ENCODE measurements at places on chromosomes 13 and 19.

- no peak for DNase-seq
These were observed 10.2 kb downstream of the OR2Z1 start for GRCh38 chr19:8731428-8732169.

DNA sequence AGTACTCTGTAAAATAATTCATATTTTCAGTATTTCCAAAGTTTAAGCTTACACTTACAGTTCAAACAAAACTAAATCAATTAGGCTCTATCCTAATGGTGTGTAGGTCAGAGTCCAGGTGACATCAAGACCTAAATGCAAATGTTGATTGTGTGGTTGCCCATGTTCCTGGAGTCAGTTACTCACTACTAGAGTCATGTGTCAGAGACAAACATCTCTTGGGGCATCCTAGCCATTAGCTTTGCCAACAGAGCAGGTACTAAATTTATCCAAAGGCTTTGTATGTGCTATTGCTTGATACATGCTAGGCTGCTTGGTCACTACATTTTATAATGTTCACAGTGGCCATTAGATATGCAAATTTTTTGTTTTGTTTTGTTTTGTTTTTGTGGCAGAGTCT lies 11.7 kb downstream of the SPRY2 start:
- no peak for DNase-seq

- DNase-seq: no peak
These were observed 839 bp downstream of the MPHOSPH8 start for GRCh38 chr13:19634256-19634740.

DNA sequence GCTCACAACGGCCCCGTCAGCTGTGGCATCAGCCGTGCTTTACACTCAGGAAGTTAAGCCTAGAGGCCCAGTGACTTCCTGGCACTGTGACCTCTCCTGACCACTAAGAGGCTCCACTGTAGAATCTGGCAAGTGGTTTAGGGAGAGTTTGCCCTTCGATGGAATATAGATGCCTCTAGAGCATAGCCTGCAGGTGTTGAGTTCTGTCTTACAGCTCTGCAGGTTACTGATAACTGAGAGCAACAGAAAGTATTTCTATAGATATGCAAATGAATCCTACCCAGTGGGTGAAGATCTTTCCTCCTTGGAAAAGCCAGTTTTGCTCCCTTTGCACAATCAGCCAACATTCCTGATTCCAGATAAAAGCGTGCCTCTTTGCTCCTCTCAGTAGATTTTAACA lies 35.8 kb downstream of the ATP12A start:
- DNase-seq: no peak

GRCh38 chr19:15371119-15371518 lies 8.5 kb downstream of the AKAP8 start:
- no peak for DNase-seq

- no peak for DNase-seq
These were observed 858 bp upstream of the KCNRG start for GRCh38 chr13:50014386-50014785.

DNA sequence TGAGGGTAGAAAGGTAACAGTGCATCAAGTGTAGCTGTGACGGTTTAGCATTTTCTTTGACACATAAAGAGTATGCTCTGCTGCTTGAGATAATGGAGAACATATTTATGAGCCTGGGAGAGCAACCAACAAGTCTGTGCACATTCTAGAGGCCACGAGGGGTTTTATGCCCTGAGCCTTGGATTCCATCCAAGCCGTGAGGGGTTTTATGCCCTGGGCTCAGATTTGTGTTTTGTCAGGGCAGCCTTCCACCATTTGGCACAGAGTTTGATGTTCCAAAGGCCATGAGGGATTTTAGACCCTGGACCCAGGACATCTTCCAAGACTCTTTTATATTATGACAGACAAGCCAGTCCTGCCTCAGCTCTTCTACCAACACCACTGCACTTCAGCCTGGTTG lies 106.4 kb downstream of the ZNF486 start:
- DNase-seq: no peak

DNA sequence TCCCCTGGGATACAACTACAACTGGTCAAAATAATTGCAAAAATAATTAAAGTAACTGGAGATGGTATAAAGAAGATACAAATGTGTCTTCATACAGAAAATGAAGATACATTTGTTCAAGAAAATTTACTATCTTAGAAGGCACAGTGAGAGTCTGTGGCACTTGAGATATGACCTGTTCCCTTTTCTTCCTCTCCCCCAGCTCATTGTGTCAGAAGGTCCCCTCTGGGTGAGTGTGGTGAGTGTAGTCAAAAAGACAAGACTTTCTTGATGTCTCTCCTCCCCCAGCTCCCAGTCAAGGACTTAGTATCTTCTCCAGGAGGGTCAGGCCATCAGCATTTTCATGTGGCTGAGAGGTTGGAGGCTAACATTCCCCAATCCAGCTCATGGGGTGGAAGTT lies 51.7 kb downstream of the EDNRB start:
- DNase-seq: no peak

GRCh38 chr13:73991384-73991783 lies 142.8 kb downstream of the KLF12 start:
- no peak for DNase-seq

DNA sequence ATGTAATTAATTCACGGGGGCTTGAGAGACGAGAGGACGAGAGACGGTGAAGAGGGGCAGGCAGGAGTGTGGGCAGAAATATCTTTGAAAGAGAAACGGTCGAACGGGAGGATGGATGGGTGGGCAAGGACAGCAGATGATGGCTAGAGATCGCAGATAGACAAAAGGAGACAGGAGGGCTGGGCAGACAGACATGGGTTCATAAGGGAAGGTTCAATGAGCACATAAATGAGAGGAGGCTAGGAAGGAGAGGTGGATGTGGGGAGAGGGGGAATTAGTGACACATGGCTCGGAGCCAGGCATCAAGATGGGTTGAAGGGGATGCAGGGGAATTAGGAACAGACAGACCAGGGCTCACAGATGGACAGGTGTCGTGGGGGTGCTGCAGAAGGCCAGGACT lies 1.1 kb downstream of the SYT3 start:
- no peak for DNase-seq

GRCh38 chr13:71922194-71922593 lies 55.2 kb upstream of the DACH1 start:
- DNase-seq: no peak

DNA sequence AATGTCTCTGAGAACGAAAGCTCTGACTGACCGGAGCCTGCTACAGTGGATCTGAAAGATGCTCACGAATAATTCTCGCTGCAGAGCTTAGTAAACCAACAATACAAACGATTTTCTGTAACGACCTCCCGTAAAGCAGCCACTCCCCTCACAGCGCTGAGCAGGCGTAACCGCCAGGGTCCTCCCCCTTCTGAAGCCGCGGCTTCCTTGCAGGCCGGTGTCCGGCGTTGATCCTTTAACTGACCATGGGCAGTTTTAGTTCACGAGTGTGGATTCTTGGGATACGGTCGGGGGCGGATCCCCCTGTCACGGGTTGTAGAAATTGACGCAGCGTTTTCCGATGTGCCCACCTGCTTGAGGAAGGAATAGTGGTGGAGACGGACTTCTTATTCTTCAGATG lies 75.9 kb downstream of the ATP11A start:
- DNase-seq: no peak

DNA sequence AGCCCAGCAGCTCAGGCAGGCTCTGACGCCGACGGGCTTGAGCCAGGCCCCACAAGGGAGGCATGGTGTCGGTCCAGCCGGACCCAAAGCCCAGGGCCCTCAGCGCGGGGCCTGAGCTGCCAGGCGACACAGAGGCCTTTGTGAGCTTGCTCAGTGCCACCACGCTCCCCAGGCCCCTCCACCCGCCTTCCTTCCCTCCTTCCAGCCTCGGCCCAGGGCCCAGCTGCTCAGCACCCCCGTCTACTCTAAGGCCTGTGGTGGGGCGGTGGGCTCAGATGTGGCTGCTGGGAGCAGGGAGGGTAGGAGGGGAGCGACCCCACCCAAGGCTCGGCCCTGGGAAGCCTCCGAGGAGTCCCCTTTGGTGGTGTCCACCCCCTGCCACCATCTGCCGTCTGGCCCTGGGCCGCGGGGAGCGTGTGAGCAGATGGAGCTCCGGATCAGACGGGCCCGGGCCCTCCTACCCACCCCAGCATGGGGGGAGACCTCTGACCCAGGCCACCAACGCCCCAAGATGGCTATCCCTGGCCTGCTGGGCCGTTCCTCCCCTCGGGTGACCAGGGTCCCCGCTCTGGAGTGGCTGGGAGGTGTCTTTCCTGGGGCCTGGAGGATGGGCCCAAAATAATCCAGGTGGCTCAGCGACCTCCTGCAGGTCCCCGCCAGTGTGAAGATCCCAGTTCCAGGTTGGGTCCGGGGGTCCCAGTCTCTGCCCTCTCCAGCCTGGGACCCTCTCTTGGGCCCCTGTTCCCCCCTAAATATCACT lies 7.8 kb downstream of the ZBTB7A start:
- no peak for DNase-seq

- DNase-seq: no peak
These were observed 30.8 kb downstream of the PIN1 start for GRCh38 chr19:9865732-9866501.

DNA sequence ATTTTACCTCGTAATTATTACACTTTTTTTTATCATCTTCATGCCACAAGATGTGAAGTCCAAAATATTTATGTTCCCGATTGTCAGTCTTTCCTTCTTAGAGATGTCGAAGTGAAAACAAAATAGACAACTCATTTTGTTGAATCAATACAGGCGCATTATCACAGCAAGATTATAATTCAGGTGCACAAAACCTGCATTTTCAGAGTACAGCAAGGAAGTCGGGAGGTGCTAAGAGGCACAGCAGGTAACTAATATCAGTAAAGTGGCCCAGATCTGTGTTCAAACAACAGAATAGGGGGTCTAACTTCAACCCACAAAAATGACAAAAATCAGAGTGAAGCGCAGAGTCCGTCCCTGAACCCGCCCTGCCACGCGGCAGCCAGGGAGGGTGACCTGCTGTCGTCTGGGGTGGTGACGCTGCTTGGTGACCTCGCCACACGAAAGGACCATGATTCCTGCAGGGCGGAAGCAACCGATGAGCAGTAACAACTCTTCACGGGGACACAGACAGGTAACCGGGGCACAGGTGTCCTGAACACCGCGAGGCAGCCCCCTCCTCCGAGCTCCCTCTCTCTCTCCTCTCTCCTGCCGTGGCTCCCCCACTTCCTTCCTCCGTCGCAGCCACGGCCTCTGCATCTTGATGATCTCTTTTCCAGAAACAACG lies 50.9 kb upstream of the SPACA7 start:
- DNase-seq: no peak

- DNase-seq: no peak
These were observed 27.1 kb downstream of the TMEM38A start for GRCh38 chr19:16688084-16688483.

- no peak for DNase-seq
These were observed 113.8 kb downstream of the KATNAL1 start for GRCh38 chr13:30193279-30194234.

DNA sequence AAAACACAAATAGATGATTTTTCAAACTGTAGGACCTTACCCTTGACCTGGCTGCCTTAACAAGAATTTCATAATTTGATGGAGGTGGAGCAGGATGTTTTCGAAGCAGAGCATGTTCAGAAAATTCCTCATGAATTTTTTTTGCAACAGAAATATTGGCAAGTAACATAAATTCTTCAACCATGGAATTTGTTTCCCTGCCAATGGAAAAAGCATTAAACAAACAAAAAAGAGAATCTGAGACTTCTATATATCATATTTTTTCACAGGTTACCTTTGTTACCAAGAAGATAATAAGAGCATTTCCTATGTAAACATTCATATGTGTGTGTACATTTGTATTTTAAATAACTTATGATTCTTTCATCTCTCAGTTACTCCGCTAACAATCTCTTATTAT lies 18.3 kb downstream of the DIS3 start:
- no peak for DNase-seq

- DNase-seq: no peak
These were observed 150.0 kb downstream of the KCTD15 start for GRCh38 chr19:33946535-33947264.

- no peak for DNase-seq
These were observed 139.6 kb downstream of the STOML3 start for GRCh38 chr13:38850868-38851626.

DNA sequence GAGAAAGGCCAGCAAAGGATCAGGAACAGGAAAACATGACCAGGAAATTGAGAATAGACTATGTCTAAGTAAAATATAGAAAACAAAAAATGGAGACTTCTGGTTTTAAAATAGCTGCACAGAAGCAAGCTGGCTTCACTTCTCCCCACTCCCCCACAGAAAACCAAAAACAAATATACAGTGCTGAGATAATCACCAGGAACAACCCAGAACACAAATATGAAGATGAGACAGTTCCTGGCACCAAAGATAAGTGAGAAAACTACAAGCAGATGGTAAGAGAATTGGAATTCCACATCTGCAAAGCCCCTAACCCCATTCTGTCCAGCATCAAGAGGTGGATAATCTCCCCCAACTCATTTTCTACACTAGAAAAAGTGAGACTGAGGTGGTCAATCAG lies 397.7 kb downstream of the SUCLA2 start:
- no peak for DNase-seq

DNA sequence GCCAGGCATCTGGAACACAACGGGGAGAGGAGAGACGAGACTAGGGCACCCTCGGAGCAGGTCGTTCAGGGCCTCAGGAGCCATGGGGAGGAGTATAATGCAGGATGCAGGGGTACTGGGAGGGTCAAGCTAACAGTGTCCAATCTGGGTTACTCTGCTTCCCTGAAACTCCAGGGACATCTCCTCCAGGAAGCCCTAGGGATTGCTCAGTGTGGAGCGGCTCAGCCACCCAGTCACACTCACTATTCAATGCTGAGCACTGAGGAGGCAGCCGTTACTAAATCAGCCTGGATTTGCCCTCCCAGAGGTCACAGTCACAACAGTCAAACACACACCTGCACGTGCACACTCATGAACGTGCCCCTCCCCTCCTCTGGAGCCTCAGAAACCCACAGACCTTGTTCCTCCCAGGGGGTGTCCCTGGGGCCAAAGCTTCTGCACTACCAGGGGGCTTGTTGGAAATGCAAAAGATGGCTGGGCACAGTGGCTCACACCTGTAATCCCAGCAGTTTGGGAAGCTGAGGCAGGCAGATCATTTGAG lies 6.9 kb upstream of the FOSB start:
- no peak for DNase-seq

- DNase-seq: no peak
These were observed 42.3 kb upstream of the GJB6 start for GRCh38 chr13:20274466-20274865.

DNA sequence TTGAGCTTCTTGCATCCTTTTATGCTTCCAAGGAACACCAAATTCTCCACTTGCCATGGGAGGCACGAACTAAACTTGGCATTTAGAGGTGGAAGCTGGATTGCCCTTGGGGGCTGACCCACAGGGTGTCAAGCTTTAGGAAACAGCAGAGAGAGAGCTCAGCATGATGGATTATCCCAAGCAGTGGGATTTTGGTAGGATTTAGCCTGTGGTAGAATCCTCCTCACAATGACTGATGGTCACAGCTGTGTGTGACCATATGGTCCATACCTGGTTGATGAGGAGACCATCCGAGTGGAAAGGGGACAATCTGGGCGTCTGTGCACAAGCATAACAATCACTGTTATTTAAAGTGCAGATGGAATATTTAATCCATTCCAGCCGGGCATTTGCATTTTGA lies 40.1 kb upstream of the PSG9 start:
- no peak for DNase-seq
